ENCODE measurements at places on chromosomes 12 and 14. TPM values are rescaled to one million over a fixed set of nuclear protein-coding genes. Genes with fewer than 3 reads are reported as not detected.

Gene TSPAN11
- 0.36 TPM for total RNA-seq

Gene TNS2
- total RNA-seq, result 77.1 TPM

Gene BCAT1
- 15.6 TPM for total RNA-seq

Gene AMN1
- total RNA-seq, result 4.2 TPM

Gene CORO1C
- 279 TPM for total RNA-seq

Gene CBLN3
- total RNA-seq, result 4.4 TPM
